GM12891 (cell line): ENCODE measurements at places on chromosomes 7 and 10.

- peak; percentile 91 for DNase-seq
Observed at GRCh38 chr10:103678178-103678526, 177.2 kb downstream of the SH3PXD2A start.

- no peak for DNase-seq
Observed at GRCh38 chr7:47228386-47229014, 353.4 kb downstream of the TNS3 start.

GRCh38 chr7:16023046-16023445 is 336.6 kb upstream of the MEOX2 start:
- DNase-seq: no peak

- no peak for DNase-seq
Observed at GRCh38 chr10:117553142-117553814, 10.7 kb downstream of the EMX2 start.

- no peak for DNase-seq
Observed at GRCh38 chr7:36736899-36737211, 12.6 kb upstream of the AOAH start.

- no peak for DNase-seq
Observed at GRCh38 chr7:644381-645305, 81.9 kb upstream of the DNAAF5 start.

DNA sequence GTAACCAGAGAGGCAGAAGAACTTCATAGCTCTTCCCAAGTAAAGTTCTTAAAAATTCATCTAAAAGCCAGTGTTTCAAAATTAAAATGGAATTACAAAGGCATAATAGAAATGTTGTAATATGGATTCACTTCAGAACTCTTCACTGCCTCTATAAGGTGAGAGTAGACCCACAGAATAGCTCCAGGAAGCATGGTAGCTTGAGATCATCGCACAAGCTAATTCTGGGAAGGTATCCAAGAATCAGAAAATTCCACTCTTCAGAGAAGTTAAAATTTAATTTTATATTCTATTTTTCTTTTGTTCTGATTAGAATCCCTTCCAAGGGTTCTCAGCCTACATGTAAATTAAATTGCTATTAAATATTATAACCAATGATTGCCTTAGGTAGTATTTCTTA is 1.5 kb upstream of the DHX32 start:
- DNase-seq: no peak

DNA sequence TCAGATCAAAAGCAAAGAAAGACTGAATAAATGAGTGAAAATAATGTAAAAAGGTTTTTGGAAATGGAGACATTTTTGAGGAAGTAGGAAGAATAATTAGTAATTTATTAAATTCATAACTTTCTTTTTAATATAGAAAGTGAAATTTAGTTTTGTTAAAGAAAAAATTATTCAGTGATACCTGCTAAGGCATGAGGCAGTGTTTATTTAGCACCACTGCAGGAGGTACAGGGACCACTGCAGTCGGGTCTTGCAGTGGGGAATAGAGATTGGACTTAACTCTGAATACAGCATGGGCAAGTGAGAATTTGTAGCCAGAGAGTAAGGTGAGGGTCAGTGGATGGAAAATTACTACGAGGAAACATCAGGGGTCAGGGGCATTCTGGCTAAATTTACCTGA is 39.9 kb downstream of the TPST1 start:
- DNase-seq: no peak

DNA sequence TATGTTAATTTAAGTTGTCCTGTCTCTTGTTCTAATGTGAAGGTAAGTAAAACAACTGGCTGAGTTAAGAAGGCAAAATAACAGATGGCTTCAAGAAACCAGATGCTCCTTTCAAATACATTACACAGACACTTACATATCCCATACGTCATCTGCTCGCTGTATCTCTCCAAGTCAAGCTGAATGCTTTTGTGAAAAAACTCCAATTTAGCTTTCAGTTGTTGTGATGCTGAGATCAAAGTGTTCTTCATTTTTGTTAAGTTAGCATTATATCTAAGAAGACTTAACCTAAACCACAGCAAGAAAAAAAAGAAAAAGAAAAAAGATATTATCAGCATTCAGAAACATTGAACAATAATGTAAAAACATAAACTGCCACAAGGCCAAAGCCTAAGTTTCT is 18.5 kb upstream of the ERLIN1 start:
- DNase-seq: no peak

DNA sequence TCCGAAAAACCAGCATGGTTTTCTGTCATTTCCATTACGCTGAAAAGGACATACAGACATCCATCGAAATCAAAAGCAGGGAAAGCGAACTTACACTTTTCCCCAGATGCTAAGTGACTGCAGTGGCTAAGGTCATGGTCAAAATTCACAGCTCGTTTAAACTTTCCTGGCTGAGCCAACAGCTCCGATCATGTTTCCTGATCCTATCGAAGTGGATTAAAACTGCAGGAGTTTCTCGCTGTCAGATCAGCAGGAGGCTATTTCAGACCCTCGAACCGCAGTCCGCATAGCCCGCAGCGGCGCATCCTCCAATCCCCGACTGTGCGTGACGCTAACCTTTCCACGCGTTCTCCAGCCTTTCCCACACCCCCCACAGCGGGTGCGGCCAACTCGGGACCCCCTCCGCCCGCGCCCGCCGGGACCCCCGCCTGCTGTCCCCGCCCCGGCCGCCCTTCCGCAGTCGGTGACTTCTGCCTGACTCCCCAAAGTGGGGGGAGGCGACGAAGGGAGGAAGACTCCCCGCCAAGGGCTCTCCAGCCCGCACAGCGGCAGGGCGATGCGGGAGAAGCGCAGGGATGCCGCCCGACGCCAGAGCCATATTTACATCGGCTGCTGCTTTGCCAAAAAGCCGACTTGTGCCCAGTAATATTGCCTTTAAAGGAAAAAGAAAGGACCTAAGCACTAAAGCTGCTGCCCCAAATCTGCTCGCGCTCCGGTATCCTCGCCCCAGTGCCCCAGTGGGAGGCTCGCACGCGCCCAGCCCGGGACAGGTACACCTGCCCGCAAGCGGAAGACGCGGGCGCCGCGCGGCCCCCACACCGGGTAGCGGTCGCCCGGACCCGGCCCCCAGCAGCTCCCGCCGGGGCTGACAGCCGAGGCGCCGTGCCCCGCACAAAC is 1.2 kb downstream of the PIP4K2A start:
- peak; percentile 26 for DNase-seq

GRCh38 chr10:18647945-18648344 is 3.4 kb downstream of the NSUN6 start:
- no peak for DNase-seq

DNA sequence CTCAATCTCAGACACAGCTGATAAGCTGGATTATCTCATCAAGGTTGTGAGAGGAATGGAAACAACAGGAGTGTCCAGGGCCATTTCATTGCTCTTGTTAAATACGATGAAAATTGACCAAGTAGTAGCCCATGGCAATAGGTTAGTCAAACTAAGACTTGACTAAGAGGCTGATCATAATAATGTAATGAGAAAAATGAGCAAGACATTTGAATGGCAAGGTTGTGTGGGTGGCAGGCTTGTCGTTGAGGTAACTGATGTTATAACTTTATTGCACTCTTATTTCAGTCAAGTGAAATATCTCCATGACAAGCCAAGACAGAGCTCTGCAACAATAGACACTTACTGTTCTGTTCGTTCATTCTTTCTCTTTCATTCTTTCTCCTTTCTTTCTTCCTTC is 532.0 kb downstream of the GATA3 start:
- no peak for DNase-seq

DNA sequence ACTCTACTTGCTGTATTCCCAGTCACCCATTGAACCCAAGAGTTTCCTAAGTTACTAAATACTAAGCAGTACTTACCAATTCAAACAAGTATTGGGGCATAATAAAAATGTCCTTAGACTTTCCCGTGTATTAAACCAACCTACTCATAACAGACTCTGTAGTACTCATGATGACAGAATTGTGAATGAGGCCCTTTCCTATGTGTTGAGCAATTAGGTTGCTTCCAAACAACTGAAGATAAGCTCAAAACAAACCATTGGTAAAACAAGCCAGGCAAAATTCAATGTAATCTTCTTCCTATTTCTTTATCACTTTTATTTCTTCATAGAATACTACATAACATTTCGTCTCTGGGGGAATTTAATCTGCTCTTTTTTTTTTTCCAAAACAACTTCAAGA is 106.5 kb upstream of the ANK3 start:
- DNase-seq: no peak

DNA sequence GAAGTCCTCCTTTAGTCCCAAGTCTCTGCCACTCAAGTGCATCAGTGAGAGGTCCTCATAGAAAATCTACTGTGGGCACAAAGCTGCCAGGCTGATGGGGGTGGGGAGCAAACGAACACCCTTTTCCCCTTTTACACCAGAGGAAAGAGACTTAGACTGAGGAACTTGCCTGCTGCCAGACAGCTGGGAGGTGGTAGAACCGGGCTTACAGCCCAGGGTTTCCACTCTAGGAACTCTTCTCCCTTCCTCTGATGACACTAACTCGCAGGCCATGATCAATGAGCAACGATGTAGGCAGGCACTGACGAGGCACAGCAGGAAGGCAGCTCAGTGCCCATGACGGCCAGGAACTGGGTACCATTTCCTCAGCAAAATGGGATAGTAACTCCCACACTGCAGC is 11.0 kb upstream of the SH2D4B start:
- no peak for DNase-seq

GRCh38 chr7:36151921-36152755 is 916 bp upstream of the EEPD1 start:
- DNase-seq: no peak

DNA sequence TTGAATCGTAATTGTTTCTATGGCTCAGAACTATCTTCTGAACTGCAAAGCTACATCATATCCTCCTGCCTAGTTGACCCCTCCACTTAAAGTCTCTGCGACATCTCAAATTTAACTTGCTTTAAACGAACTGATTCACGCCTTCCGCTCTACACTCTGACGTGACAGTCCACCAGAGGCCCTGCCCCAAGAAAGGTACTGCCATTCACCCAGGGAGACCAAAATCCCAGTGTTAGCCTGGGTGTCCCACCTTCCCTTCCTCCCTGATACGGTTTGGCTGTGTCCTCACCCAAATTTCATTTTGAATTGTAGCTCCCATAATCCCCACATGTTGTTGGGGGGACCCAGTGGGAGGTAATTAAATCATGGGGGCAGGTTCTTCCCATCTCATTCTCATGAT is 90.8 kb downstream of the CPXM2 start:
- DNase-seq: no peak

- no peak for DNase-seq
Observed at GRCh38 chr7:123681561-123681960, 25.9 kb downstream of the LMOD2 start.

DNA sequence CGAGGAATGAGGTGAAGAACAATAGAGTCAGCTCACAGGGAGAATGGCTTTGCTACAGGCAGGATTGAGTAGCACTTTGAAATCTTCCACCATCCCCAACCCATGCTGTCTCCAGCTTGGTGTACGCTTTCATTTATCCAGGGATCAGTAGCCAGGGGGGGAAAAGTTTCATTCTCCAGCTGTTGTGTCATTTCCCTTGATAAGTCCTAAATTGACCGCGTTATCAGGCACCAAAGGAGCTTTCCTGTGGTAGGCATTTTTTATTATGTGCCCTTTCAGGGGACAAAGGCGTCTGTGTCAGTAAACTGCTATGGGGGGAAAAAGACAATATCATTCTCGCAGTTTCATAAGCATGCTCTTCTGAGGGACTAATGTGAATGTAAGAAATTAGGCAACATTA is 106.6 kb upstream of the YAE1 start:
- DNase-seq: no peak

DNA sequence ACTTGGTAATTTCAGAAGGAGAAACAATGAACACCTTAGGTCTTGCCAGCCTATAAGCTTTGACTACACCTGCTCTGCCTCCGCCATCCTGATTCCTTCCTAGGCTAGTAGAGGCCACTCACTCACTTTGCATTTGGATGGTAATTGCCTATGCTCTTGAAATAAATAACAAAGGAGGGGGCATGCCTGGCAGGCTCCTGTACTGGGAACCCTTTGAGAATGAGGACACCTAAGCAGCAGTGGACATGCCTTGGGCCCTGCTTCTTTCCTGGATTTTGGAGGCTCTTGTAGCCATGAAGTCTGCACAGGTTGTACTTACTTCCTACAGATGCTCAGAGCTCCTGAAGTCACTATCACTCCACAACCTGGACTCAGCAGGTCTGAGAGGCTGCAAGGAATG is 65.8 kb downstream of the BLNK start:
- no peak for DNase-seq
